ENCODE measurements at places on chromosomes 2 and 18.
A peak's percentile ranks its signal among the peaks of the same experiment; 100 is the strongest.

DNA sequence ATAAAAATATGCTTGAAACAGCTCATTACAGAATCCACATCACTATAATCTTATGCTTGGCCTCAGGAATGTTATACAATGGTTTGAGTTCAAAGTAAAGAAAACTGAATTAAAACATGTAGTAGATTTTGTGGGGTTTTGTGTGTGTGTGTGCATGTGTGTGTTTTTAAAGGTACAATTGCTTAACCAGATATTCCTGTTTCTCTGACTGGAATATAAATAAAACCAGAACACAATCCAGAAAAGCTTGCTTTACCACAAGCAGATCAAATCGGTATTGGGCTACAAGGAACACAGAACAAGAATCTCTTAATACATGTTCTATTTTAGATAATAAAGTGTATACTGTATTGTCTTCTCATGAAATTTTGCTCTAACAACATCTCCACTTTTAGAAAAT is 110.0 kb downstream of the TMEM247 start:
- no peak for DNase-seq

DNA sequence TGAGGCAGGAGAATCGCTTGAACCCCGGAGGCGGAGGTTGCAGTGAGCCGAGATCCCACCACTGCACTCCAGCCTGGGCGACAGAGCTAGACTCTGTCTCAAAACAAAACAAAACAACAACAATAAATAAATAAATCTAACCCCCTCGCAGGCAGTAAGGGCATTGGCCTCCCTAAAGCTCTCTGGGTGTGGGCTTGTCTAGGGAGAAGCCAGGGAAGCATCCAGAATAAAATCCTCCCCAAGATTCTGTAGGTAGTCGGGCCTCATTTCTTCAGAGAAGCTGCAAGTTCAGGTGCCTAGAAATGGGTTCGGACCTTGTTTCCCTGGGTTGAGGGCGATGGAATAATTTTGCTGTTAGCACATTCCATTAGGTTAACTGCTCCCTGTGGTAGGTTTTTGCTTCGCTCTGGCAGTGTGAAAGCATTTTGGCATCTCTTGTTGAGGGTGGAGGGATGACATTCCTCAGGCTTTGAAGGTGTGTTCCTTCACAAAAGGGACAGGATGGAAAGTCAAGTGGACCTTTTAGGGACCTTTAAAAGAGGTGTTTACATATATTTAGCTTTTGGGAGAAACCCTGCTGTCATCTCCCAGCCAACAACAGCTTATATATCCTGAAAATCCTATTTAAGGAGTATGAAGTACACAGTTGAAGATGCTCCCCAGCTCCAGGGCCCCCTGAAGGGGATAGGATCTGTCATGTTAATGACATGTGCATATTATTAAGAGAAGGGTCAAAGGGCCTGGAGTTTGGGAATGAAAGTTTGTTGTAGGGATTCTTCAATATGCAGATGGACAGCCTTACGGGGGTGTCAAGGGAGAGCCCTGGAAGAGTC is 17.7 kb downstream of the MYCN start:
- no peak for DNase-seq

DNA sequence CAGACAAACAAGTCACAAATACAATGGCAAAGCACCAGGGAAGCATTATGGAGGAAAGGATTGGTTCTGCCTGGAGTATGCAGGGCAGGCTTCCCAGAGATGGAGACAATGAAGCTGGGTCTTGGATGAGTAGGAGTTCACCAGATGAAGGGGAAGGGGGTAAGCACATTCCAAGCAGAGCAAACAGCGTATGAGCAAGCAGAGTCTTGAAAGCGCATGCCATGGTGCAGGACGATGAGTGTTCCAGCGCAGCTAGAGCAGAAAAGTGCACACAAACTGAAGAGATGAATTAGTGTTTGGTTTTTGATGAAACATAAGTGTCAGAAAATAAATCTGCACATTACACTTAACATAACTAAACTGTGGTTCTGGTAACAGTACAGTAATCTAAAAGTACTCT is 21.6 kb downstream of the MBD2 start:
- no peak for DNase-seq

DNA sequence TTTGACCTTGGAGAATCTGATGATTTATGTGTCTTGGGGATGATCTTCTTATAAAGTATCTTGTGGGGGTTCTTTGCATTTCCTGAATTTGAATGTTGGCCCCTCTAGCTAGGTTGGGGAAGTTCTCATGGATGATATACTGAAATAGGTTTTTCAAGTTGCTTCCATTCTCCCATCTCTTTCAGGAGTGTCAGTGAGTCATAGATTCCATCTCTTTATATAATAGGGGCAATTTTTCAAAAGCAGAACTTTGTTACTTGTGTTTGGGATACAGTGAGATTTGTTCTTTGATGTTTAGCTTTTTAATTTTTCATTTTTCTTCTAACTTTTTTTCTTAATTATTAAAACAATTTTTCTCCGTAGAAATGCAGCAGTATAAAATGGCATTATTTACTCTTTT is 19.4 kb downstream of the TMEM87B start:
- DNase-seq = no peak

- peak; percentile 84 for DNase-seq
These were observed 48.5 kb downstream of the SOCS6 start for GRCh38 chr18:70337139-70337972.
